GM23338 (cell line): ENCODE measurements at places on chromosomes 12 and 14. TPM values are rescaled to one million over a fixed set of nuclear protein-coding genes. Genes with fewer than 3 reads are reported as not detected.

DNA sequence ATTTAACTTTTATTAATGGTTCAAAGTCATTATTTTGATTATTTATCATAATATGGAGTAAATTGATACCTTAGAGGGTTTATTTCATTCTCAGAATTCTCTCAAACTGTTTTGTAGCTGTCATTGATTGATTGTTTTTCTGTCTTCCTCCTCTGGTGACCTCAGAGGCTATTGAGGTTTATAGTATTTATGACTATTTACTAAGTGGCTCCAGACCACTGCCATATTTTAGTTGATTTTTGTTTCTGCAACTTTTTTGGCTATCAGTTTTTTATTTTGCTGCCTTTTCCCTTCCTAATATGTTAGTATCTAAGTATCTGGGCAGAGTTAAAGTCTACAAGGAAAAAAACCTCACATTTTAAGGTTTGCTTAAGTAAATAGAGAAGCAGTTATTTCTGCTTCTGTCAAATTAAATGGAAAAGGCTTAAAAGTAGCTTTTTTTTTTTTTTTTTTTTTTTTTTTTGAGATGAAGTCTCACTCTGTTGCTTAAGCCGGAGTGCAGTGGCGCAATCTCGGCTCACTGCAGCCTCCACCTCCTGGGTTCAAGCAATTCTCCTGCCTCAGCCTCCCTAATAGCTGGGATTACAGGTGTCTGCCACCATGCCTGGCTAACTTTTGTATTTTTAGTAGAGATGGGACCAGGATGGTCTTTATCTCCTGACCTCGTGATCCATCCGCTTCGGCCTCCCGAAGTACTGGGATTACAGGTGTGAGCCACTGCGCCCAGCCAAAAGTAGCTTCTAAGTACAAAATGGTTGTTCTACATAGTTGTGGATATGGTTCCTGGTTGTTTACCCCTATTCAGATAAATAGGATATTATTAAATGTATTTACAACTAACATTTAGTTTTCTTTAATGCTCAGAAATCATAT is 8.2 kb downstream of the MDM2 start:
- no peak for DNase-seq

Gene SOX5
- total RNA-seq, result 2.1 and 4.7 TPM in 2 replicates

Gene TTC9
- total RNA-seq, result 29.2 and 34.2 TPM in 2 replicates

- no peak for DNase-seq
Observed at GRCh38 chr14:69012256-69012953, 33.3 kb upstream of the ACTN1 start.

GRCh38 chr14:31307618-31308017 is 100.0 kb upstream of the HECTD1 start:
- DNase-seq, result no peak

DNA sequence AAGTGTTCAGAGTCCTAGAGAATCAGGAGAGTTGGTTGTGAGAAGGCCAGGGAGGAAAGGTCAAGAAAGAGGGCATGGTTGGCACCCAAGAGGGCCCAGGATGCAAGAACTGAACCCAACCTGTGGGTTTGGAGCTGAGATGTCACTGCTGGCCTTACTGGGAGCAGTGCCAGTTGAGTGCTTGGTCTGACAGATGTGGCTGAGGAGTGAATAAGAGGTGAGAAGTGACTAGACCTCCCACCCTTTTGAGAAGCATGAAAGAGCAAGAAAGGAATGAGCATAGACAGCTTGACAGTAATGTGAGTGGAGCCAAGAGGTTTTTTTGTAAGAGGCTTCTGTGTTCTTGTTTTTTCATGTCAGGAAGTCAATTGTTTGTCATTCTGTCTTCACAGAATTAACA is 95.3 kb downstream of the FGD4 start:
- no peak for DNase-seq

- no peak for DNase-seq
Observed at GRCh38 chr12:24767016-24767415, 181.9 kb downstream of the BCAT1 start.

DNA sequence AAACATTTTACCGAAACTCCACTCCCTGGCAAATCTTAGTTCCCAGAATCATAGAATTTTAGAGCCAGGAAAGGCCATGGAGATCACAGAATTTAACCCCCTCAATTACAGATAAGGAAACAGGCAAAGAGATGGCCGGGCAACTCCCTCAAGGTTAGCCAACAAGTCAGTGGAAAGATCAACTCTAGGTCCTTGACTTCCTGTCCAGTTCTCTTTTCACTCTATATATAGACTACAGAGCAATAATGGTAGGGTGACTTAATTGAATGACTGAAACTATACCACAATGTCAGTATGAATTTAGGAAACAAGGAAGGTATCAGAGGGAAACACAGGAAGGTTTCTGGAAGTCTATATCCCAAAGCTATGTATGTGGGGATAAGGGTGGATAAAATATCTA is 11.6 kb downstream of the OXA1L start:
- DNase-seq, result no peak

Gene TAS2R7
- not detected in 2 replicates for total RNA-seq

Gene LRRIQ1
- total RNA-seq, result 0.47 and 1.4 TPM in 2 replicates

- DNase-seq, result peak; percentile 87
Observed at GRCh38 chr12:130826151-130826801, 12.8 kb downstream of the STX2 start.

GRCh38 chr12:57852620-57853500 is 6.3 kb upstream of the CTDSP2 start:
- peak; percentile 93 for DNase-seq

DNA sequence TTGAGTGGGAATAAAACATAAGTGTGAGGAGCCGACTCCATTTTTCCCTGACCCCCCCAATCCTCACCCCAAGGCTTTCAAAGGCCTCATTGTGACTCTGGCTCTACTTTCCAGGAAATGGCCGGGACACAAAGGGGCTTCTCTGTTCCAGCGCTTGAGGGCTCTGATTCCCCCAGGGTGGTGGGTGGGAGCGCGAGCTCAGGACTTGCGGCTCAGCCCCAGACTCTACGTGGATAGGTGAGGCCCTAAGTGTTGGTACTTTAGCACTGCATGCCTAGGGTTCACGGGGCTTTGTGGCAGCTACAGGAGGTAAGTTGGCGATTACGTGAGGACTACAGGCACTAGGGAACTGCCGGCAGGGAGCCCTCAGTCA is 553 bp downstream of the CNPY2 start:
- DNase-seq, result peak; percentile 35

DNA sequence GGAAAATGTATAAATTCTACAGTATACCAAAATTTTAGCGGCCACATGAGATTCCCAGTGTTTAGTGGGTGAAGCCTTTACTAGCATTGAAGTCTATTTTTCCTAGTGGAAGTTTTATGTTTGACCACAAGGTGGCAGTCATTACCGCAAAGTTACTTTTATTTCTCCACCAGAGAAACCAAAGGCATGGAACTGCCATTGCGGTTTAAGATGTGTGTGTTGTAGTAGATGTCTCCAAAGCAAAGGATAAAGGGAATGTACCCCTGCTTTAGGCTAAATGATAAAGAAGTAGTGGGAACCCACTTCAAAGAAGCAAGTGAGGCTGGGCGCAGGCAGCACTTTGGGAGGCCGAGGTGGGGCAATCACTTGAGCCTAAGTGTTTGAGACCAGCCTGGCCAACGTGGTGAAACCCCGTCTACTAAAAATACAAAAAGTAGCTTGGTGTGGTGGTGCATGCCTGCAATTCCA is 140.5 kb downstream of the PRKCH start:
- peak; percentile 80 for DNase-seq

DNA sequence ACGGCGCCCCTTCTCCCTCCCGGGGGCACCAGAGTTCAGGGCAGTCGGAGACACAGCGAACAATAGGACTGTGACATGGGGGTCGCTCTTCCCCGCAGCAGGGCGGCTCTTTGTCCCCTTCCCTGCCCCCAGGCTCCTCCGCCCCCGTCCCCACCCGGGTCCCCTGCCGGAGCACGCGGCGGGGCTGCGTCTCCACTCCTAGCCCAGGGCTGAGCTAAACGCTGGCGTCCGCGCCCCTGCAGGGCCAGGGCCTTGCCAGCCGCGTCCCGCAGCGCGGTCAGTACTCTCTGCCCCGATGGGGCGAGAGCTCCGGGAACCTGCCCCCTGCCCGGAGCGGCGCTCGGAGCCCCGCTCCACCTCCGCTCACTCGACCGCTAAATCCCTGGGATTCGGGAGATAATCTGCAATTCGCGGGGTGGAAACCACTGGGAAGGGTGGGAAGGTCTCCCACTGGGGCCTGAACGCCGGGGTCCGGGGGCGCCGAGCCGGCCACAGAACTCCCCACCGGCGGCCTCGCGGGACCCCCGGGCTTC is 825 bp upstream of the CCDC85C start:
- DNase-seq, result peak; percentile 60

DNA sequence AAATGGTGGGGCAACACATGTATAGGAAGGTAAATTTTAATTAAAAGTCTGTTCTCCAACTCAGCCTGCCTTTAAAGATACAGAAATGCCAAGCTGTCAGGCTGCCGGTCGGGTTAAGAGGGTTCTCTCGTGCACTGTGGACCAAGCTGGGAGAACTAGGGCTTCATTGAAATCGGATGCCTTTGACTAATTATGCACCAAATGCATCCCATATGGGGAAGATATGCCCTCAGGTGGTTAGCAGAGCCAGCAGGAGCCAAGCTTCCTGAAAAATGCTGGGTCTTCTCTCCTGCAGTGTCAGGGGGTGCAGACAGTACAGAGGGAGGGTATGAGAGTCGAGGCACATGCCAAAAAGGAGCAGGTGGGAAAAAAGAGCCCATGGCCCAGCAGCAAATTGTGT is 236.1 kb downstream of the CACNA1C start:
- no peak for DNase-seq

DNA sequence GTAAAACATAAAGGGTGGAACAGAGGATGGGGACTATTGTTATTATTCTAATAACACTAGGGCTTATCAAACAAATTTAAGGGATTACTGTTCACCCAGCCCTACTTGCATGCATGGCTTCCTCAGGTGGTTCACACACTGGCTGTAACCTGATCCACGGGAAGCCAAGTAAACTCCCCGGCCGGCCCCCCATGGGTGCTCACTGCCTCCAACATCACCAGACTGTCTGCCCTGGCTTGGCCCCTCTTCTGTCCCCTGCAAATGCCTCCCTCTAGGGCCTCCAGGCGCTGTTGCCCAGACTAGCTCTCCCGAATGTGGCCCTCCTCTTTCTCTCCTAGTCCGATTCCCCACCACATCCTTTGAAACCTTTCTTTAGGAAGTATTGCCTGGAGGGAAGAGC is 18.6 kb downstream of the FAIM2 start:
- peak; percentile 35 for DNase-seq

GRCh38 chr14:81478446-81478845 is 55.2 kb downstream of the SEL1L start:
- DNase-seq, result no peak

DNA sequence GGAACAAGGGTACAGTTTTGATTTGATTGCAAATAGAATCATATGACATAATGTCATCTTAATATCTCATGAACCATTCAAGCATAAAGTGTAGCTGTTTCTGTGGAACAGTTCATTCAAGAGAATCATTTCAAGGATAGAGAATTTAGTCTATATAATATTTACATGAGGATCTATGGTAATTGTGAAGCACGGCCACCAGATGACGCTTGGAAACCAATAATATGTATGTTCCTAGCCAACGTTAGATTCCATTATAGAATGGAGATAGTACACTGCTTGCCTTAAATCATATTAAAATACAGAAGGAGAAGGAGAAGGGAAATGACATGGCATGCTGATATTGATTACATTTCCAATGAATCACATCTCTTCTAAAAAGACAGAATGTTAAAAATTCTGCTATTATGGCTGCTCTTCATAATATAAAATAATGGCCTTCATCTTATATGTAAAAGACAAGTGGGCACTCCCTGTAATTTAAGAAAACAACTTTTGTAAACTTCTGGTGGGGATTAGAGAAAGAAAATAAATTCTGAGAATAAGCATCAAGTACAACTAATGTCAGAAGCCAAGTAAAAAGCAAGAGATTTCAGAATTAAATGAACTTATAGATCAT is 351.0 kb downstream of the NAV3 start:
- peak; percentile 63 for DNase-seq

DNA sequence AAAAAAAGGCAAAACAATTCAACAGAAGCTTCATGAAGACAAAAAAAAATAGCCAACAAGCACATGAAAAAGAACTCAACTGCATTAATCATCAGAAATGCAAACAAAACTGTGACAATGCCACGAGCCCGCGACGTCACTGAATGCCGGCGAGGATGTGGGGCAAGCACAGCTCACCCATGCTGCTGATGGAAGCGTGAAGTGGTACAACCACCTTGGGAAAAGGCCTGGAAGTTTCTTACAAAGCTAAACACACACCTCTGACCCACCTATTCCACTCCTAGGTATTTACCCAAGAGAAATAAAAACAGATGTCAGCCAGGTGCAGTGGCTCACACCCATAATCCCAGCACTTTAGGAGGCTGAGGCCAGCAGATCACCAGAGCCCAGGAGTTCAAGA is 10.5 kb downstream of the BTBD6 start:
- DNase-seq, result no peak

Gene RNASE9
- total RNA-seq, result 0.24 and 0.74 TPM in 2 replicates

Gene DPY19L2
- total RNA-seq, result 8.0 and 10.8 TPM in 2 replicates

GRCh38 chr14:102213984-102214658 is 74.4 kb downstream of the WDR20 start:
- peak; percentile 56 for DNase-seq

DNA sequence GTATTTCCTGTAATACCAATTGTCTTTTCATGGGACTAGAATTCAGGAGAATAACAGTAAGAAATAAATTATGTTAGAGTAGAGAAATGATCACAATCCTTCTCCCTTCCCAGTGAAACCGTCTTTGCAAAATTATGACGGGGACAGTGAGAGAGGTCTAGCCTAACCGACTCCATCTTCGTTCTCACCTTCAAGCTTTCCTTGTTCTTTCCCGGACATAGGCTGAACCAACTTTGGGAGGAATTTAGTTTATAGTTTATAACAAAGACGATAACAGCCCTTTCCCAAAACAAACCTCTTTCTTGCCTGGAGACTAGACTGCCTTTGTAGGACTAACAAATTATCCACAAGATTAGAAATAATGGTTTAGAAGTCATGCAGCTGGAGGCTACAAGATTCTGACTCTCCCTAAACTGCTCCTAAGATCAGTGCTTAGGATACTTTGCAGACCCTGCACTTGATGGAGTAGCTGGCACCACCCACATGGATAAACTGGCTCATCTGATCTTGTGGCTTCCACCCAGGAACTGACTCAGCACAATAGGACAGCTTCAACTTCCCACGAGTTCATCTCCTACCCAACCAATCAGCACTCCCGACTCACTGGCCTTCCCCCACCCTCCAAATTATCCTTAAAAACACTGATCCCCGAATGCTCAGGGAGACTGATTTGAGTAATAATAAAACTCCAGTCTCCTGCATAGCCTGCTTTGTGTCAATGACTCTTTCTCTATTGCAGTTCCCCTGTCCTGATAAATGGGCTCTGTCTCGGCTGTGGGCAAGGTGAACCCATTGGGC is 521.2 kb upstream of the TBX3 start:
- DNase-seq, result peak; percentile 28

- DNase-seq, result peak; percentile 59
Observed at GRCh38 chr14:22122227-22122818, 448.7 kb upstream of the OR4E1 start.

DNA sequence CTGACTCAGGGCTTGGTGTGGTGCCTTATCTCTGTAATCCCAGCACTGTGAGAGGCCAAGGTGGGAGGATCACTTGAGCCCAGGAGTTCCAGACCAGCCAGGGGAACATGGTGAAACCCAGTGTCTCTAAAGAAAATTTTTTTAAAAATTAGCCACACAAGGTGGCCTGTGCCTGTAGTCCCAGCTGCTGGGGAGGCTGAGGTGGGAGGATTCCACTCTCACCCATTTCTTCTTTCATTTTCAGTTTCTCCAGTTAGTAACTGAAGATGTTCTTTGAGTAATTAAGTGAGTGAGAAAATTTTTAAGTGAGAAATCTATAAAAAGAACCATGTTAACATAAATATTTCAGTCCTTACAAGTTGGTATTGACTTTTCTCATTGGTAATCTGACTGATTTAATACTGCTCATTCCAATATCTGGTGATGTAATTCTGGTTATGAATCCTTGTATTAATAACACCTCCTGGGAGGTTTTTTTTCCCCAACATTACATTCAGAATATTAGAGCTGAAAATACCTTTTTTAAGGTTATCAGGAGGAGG is 6.1 kb downstream of the METTL3 start:
- no peak for DNase-seq
